T-cell (primary cell): ENCODE measurements at places on chromosomes 6 and 20. TPM values are rescaled to one million over a fixed set of nuclear protein-coding genes. Genes with fewer than 3 reads are reported as not detected.

The GNAS-AS1 gene
- 1.5 TPM for total RNA-seq

The C20orf202 gene
- total RNA-seq: 0.23 TPM

The BPIFB1 gene
- not detected for total RNA-seq

The POPDC3 gene
- total RNA-seq: not detected

The TRIM27 gene
- total RNA-seq: 87.0 TPM

The ACSS2 gene
- total RNA-seq: 27.5 TPM

The TMEM200A gene
- 5.5 TPM for total RNA-seq

The INSM1 gene
- total RNA-seq: not detected

The TREML1 gene
- not detected for total RNA-seq

The TAF11 gene
- total RNA-seq: 22.7 TPM

- DNase-seq: no peak
Observed at GRCh38 chr20:57309544-57310115, 20.0 kb upstream of the SPO11 start.

- no peak for DNase-seq
Observed at GRCh38 chr6:51118792-51119191, 300.1 kb downstream of the TFAP2B start.

- DNase-seq: no peak
Observed at GRCh38 chr6:168596344-168596743, 155.4 kb downstream of the SMOC2 start.

DNA sequence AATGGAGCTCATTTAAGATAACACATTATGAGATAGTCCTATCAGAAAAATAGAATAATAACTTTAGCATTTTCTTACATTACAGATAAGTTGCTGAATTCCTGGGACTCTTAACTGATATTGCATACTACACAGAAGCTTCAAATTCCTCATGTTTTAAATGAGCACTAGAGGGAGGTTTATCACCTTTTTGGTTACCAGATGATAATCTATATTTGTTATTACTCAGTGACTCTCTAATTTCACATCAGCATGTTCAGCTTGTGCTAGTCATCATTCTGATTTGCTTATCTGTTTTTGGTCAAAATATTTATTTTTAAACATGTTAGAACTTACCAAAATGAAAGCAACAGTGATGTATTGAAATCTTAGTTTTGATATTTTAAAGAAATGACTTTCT, 20.5 kb upstream of the GJA10 start:
- no peak for DNase-seq

DNA sequence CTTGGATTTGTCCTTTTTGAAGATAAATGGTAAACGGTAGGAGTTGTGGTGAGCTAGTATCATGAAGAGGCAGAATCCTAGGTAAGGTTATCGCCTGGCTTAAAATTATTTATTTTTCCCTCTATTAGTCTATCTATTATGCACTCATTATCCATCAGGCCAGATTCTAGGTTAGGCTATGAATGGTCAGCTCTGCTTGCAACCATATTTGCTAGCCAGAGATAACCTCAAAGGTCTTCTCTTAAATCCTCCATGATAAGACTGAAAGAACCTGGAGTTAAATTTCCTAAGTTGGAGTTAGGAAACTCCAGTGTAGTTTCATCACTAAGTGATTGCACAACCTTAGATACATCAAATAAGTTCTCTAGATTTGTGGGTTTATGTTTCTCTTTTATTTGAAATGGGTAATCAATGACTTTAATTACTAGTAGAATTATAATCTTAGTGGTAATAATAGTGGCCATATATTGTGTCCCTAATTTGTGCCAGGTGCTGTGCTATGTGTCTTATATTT, 302.1 kb upstream of the RUNX2 start:
- no peak for DNase-seq

- DNase-seq: no peak
Observed at GRCh38 chr6:131773284-131773950, 34.4 kb upstream of the ENPP1 start.

DNA sequence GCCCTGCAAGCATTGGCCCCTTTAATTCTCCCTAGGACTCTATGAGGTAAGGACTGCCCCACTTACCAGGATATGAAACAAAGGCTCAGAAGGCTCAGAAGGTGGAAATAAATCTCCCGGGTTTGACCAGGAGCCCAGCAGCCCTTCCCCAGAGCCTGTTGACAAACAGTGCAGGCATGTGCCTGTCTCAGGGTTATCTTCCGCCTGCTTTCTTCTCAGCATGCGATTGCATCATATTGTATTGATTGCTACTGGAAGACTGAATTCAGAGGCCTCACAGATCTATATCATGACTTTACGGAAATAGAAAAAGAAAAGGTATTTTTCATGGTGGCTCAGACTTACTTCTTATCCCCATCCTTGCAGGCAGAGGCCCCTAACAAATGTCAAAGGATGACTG, 92.7 kb downstream of the PHACTR3 start:
- no peak for DNase-seq

DNA sequence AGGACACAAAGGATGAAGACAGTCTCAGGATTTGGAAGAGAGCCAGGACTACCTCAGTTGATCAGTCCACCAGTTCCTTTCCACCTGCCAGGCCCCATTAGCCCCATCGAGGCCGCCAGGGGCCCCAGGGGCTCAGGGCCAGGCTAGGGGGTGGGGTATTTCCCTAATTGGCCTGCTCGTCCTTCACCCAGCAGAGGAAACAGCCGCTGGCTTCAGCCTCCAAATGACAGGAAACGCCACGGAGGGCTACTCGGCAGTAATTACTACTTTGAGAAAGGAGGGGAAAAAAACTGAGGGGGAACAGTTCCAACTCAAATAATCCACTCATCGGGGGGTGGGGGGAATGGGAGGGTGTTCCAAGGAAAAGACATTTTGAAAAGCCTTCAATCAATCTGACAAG, 42.7 kb downstream of the MAFB start:
- no peak for DNase-seq

DNA sequence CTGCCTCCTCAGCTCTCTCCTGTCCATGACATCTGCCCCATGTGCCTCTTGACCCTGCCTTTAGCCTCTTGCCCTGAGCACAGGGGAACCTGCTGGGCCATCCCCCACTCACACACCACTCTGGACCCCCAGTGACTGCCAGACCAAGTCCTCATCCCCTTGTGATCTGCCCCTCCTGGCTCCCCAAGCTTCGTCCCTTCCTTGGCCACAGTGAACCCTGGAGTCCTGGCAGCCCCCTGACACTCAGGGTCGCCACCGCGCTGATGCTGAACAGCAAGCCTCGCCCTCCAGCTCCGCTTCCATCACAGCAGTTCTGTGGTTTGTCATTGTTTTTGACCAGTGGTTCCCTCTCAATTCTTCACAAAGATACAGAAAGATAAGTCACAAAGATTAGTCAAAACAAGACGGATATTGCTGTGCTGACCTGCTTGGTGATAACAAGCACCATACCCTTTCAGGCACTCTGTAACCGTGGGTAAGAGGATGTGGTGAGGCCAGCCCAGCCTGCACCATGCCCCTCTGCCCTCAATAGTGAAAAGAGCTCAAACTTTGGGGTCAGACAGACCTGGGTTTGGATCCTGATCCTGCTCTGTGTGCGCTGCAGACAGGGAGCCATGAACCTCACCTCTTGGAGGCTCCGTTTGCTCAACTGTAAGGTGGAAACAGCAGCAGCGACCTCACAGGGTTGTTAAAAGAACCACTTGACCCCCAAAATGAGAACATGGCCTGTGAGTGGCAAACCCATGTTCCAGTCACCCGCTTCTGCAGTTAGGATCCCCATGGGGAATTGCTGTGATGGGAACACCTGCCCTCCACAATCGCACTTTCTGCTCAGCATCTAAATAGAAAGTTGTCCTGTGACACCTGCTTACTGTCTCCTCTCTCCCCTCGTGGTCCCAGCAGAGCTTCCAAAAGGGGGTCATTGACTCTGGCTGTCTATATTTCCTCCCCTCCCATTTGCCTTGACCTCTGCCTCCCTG, 114.5 kb downstream of the TOX2 start:
- no peak for DNase-seq

- no peak for DNase-seq
Observed at GRCh38 chr6:27241443-27241842, 6.1 kb upstream of the PRSS16 start.

DNA sequence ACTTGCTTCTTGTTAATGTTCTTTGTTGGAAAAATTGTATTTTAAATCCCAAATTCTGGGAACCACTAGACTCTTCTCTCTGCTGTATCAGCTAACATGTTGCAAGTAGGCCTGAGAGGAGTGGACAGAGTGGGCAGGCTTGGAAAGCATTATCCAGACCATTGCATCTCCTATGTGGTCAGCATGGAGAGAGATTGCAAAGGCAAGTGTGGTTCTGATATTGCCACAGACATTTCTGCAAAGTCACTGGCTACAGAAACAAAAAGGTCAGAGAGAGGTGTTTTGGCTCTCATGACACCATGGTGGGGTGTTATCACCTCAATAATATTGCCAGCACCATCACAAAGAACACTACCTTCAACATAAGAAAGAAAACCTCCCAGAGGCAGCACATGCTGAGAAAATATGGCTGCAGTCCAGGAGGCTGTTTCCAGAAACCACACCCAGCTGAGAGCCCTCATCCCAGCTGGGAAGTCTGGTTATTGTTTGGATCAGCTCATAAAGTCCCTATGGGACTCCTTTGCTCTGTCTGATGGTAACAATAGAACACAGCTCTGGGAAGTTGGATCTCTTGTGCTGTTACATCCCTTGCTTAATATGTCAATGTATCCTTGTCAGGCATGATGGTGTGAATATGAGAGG, 78.2 kb upstream of the TBX18 start:
- no peak for DNase-seq

GRCh38 chr20:41176711-41177552, 39.6 kb downstream of the PLCG1 start:
- no peak for DNase-seq

DNA sequence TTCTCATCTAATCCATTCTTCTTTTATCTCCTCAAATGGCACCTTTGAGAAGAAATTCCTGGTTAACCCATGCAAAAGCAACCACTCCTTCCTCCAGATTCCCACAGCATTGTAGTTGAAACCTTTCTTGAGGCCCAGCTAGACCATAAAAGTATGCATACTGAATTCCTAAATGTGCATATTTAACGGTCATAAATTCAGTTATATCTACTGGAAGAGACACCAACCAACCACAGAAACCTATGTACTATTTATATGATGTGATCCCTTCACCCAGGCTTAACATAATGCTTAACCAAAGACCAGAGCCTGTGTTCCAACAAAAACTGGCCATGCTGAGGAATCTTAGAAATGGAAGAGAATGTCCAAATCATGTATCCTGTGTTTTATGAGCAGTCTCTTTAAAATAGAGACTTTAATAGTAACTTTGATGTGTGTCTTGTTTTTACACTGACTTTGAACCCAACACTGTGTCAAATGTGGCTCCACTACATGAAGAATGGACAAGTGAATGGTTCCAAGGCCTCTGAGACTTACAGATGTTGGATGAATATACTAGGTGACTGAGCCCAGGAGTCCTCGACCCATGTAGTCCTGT, 11.4 kb upstream of the TAF8 start:
- DNase-seq: no peak

GRCh38 chr6:2021713-2022125, 223.7 kb downstream of the GMDS start:
- DNase-seq: no peak

GRCh38 chr6:41335943-41336342, 535 bp downstream of the NCR2 start:
- DNase-seq: no peak

- DNase-seq: no peak
Observed at GRCh38 chr6:75409928-75410327, 83.7 kb downstream of the FILIP1 start.

GRCh38 chr6:13593103-13593502, 18.7 kb downstream of the SIRT5 start:
- DNase-seq: no peak

- no peak for DNase-seq
Observed at GRCh38 chr6:5378331-5378730, 117.0 kb downstream of the FARS2 start.

DNA sequence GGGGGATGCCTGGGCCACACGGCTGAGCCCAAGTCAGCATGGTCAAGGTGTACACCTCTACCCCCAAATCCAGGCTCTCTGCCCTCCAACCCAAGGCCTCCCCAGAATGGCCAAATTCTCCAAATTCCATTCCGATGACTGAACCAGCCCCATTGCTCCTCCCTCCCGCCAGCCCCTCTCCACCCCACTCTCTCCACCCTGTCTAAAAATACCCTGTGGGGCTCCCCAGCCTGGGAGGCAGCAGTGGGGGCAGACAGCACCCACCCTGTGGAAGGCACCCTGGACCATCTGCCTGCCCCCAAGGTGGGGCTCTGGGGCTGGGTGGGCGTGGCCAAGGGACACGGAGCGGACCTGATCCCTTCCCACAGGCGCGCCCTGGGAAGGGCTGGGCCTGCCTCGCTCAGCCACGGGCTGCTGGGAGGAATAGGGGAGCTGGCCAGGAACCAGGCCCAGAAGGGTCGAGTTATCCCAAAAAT, 11.4 kb downstream of the TEAD3 start:
- no peak for DNase-seq

GRCh38 chr6:73003302-73003701, 222.0 kb downstream of the KHDC1L start:
- no peak for DNase-seq

DNA sequence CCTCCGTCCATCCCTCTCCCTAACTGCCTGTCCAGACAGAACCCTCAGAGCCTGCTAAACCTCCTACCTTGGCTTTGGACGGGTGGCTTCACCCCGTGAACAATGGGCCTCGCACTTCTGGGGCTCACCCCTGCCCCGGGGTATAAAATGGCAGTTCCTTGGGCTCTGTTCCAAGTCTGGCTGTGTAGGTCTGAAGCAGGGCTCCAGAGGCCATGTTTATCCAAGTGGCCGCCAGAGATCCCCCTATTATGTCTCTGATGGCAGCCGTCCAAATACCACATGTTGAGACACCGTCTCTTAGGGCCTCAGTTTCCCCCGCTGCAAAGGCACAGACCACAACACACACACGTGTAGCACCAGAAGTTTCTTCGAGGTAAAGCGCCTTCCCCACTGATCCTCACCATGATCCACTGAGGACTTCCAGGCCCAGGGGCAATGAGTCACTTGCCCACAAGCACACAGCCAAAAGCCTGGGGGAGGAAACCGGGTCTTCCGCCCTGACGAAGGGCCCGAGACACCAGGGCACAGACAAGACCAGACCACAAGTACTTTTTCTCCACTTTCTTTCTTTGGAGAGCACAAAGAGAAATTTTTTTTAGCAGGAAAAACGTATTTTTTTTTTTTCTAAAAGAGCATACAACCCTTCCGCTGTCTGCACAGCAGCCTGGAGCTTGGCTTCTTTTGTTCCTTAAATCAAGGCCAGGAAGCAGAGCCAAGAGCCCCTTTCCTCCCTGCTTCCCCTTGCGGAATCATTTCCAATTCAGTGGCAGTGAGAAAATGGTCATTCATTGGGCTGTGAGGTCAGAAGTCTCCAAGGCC, 11.8 kb downstream of the CPNE5 start:
- no peak for DNase-seq

- DNase-seq: no peak
Observed at GRCh38 chr20:45971425-45971674, 653 bp downstream of the ZNF335 start.
